ENCODE measurements at places on chromosomes 1 and 21.

DNA sequence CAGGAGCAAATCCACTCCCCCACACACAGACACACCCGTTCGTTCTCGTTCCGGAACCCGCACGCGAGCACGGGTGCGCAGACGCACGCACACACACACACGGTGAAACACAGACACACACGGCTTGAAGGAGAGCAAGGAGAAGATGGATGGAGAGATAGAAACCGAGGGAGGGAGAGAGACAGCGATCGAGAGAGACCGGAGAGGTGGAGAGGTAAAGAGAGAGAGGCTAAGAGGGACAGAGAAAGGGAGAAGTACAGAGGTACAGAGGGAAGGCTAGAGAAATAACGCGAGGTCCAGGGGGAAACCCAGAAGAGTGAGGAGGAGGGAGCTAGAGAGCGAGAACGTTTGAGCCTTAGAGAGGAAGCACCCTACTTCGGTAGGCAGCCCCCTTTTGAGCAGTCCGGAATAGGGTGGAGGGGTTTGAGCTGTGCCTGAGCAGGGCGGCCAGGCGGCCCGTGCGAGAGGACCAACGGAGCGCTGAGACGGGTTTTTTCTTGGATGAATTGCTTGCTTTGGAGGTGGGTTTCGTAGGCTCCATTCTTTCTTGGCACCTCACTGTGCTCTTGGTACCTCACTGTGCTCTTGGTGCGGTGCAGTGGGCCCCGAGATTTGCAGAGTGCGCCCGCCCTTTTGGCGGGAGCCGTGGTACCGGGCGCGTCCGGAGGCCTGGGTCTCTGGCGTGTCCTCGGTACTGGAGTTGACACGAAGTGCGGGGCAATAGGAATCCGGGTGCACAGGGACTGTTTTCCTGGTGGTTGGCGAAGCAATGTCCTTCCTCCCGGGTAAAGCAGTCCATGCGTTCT, 88.4 kb upstream of the RHOU start:
- DNase-seq, result no peak

DNA sequence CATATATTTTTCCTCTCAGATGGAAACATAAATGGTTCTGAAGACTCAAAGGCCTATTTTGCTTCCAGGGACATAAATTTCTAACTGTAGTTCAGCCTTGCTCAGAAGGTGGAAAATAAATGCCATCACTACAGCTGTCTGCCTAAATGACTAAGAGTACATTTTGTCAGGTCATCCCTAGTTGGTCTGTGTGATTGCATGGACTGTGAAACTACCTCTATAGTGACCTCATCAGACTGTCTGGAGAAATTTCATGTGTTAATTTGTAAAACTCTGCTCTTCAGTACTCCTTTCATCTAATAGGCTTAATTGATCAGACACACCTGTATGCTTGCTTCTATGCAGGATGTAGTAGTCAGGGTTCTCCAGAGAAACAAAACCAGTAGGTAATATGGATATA, 886.9 kb downstream of the AMY1C start:
- no peak for DNase-seq

DNA sequence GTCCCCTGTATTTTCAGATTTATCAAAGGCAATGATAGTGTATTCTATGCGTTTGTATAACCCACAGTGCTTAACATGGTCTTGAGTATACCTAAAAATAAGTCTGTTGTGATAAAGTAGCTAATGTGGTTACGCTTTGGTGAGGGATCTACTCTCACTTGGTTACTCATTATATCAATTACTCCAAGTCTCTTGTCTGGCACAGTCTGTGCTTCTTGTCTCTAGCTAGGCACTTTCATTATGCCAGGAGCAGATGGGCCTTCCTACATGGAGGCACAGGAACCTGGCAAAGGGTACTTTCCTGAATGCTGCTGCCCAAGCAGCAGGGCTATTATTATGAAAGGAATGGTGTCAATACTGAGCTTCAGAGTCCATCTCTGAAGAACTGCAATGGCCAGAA, 4.2 kb upstream of the PTPN22 start:
- DNase-seq, result no peak

DNA sequence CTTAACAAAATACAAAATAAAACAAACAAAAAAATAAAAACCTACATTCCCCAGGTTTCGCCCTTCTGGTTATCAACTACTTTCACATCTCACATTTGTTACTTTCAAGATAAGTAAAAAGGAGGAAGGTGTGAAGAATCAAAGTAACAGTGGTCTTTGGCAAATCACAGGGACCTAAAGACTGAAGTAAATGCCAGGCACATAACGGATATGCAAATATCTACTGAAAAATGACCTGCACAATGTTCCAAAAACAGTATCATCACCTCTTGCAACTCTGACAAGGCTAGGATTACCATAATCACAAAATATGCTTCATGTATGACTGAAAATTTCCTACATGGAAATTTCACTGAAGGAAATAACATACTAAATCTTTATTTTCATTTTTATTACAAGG, 29.3 kb downstream of the COP1 start:
- DNase-seq, result no peak

DNA sequence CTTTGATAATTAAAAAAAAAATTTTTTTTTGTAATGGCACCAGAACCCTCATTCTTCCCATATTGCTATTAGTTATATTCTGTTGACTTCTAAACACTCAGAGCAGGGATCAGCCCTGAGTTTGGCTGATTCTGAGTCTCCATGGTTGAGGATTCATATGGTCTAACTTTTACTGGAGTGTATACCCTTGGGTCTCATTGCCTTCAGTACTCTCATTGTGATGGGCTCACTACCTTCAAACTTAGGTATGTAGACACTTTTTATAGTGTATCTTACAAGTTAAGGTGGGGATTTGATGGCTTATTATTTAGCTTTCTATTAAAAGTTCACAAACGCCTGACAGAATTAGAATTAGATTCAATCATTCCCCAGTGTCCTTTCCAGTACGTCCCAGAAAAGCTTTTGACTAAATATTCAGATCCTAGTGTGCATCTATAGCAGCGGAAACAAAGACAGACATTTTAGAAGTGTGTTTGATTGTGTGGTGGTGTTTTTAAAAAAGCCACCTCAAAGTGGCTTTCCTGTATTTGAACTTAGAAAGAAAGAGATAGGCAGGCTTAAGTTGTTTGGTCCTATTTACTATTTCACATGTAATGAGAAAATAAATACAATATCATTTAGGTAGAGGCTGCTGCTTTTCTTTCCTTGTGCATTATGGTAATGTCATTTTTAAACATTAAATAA, 1.4 kb downstream of the MACF1 start:
- no peak for DNase-seq

GRCh38 chr1:2778220-2778592, 23.3 kb downstream of the TTC34 start:
- no peak for DNase-seq

DNA sequence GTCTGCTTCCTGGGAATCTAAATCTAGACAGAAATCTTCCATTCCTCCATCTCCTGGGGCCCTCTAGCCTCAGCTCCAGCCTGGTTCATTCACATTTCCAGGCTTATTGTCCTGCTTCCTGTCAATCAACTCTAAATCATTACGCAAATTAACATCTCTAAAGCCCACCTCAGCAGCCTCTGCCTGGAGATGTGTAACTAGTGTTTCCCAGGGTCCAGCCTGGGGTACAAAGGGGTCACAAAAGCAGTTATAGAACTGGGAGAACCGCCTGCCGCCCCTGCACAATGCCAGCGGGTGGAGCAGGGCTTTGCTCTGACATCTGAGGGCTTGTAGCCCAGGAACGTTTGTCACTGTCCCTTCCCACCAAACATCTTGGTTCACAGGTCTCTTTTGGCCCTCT, 373.5 kb downstream of the RRAGC start:
- DNase-seq, result no peak

DNA sequence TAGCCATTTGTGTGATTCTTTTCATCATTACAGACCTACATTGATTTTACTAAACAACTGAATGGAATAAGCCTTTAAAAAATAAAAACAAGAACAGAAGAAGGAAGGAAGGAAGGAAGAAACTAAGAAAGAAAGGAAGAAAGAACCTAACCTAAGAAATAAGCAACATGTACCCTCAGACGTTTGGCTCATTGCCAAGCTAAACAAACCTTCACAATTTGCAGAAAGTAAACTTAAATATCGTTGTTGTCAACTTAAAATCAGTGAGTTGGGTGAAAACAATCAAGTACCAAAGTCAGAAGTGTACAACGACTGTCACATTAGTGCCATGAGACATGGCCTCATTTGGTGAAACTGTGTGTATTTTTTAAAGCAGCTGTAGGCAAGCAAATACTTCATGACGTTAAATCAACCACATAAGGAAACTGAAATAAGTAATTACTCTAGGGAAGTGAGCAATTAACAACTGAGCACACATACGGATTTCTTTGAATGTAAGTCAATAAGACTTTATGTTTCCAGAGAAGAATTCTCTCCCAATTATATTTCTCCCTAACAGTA, 313.1 kb upstream of the TMPRSS15 start:
- no peak for DNase-seq
